ENCODE measurements at places on chromosomes 2 and 18.

DNA sequence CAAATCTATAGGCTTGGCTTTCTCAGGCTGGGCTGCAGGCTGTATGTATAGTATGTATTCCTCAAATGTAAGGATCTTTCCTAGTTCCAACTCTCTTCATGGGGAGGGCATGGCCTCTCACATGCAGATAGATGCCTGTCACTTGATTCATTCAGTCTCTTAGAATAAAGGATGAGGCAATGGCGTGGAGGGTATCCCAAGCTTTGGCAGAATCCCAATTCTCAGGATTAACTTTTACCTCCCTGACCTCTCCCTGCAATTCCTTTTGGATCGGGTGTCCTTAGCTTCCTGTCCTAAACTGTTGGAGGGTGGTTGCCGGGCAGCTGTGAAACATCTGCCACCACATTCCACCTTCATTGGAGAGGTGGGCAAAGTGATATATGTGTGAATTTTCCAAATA lies 80.3 kb downstream of the INSIG2 start:
- DNase-seq = no peak

DNA sequence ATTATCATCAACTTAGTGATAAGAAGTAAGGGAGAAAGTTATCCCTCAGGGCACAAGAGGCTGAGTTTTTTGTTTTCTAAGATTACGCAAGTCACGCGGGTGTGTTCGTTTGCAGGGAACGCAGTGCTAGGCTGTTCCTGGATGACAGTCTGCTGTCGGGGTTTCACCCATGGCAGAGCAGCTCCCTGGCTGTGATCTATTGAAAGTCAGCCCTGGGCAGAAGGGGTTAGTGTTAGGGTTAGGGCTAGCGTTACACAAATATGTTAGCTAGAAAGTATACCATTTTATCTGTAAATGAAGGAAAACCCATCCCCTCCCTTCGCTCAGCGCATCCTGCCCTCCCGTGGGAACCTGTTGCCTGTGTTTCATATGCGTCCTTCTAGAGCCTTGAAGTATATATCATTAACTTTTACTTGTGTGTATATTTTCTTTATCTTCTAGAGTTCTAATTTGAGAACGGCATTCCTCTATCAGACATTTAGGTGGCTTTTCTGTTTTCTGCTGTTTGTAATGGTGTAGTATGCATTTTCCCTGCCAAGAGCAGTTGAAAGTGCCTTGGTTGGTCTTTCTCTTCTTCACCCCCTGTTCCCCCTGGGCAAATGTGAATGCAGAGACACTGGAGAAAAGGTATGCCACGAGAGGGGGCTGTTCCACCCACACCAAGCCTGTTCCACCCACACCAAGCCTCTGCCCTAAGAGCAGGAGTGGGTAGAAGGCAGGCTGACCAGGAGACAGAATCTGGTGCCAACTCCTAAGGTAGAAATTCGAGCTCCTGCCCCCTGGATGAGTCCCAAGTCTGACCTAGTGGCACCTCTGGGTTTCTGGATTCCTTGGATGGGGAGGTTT lies 47.0 kb downstream of the ARMC9 start:
- no peak for DNase-seq

DNA sequence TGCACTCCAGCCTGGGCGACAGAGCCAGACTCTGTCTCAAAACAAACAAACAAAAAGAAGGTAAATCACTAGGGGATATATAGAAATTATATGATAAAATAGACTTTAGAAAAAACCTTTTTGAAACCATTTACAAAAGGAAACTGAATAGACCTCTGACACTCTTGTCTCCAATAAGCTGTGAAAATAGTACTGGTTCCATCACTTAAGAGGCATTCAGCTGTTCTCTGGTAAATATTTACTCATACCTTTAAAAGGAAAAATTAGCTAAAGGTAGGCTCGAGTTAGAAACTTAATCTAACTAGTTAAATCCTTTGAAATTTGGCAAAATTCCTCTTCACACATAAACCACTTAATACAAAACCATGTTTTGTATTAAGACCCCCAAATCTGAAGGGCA lies 21.4 kb downstream of the RAB27B start:
- no peak for DNase-seq

GRCh38 chr18:12803069-12803936 lies 80.7 kb downstream of the PTPN2 start:
- DNase-seq = no peak

- no peak for DNase-seq
Observed at GRCh38 chr2:203997481-203997880, 60.9 kb downstream of the ICOS start.

DNA sequence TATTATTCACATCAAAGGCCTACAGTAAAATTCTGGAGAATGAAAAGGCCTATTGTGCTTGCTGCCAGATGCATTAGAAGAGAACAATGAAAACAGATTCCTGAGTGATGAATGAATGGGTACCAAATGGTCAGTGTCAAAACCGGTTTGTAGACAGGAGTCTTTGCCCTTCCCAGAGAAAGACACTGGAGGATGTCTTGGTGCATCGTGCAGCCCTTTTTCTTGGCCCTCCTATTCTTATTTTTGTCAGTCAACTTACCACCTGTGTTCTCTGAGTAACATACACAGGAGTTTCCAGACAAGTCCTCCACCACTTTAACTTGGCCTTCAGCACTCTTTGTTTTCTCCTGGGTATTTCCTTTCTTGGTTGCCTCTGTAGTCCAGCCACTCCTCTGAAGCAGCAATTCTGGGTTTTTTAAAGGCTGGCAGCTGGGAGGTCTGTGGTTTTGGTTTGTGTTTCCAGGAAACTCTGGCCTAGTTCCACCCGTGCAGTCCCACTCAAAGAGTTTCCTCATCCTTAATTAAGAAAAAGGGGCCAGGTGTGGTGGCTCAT lies 29.4 kb downstream of the PSTPIP2 start:
- no peak for DNase-seq

DNA sequence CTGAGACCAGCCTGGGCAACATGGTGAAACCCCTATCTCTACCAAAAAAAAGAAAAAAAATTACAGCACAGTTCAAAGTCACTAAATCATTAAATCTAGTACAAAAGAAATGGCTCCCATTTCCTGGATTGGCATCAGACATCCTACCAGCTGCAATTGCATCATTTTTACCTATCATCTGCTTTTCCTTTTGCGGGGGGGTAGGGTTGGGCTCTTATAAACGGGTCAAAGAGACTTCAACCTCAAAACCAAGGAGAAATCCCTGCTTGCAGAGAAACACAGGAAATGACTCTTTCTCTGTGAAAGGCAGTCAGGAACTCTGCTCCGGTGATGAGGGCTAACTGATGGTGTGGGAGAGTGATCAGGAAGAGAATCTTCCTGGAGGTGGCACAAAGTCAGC lies 45.3 kb upstream of the RFX8 start:
- DNase-seq = no peak

DNA sequence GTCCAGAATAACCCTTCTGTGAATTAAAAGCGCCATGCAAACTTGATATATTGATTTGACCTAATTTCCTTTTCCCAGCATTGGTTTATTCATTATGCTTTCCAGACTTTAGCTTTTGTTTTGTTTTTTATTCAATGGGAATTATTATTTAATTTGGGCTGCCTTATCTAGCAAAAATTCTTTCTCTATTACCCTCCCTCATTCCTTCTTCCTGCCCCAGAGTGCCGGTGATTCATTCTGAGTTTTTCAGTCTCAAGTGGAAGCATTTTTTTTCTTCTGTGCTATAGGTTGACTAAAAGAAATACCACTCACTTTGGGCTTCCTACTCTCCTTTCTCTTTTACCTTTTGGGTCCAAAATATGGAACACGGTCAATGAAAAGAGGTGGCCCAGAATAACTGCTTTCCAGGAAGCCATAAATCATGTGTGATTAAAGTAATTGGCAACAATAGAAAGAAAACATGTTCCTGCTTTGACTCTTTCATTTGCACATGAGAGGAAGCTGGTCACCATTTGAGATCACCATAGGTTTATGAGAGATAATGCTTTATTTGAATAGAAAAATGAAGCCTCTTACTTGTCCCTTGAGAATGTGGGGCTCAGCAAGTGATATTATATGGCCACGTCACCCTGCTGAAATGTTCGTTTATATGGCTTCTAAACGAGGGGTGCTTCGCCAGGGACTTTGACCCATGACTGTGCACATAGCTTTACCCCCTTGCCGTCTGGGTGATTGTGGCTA lies 422.8 kb upstream of the ZEB2 start:
- DNase-seq = no peak

DNA sequence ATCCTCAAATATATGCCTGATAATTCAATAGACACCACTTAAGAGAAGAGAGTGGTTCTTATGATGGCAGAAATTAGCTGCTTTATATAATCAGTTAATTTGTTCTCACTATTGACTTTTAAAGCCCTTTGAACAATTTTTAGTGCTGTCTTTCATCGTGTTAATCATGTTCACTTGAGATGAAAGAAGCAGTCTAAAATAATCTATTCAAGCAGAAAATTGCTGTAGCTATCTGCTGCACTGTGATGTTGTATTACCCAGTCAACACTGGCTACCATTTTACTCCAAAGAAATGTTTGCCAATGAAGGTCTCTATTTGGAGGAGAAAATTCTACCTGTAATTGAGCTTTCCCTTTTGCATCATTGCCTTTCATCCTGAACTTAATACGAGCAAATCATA lies 459.8 kb upstream of the FSIP2 start:
- DNase-seq = no peak

DNA sequence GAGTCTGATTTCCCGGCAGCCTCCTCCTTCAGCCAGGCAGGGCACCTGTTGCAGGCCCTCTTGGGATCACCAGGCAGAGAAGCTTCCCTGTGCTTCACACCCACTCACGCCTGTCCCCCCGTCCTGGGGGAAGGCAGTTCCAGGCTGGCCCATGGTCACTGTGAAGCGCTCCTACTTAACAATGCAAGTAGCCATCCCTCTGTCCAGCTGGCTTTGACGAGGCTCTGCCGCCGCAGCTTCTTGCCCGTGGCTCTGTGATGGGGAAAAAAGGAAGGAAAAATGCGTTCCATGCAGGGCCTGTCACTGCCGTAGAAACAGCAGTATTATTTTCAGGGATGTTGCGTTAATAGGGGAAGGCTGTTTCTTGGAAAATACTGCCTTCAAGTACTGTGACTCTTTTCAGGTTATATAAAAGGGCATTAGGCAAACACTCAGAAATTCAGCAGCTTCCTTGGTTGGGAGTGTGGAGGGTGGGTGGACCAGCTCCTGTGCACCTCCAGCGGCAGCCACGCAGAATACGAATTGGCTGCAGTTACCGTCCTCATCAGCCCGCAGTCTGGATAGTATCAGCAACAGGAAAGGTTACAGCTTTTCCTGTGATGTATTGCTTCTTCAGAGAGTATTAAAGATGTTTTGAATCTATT lies 232.3 kb downstream of the KLHL29 start:
- no peak for DNase-seq

DNA sequence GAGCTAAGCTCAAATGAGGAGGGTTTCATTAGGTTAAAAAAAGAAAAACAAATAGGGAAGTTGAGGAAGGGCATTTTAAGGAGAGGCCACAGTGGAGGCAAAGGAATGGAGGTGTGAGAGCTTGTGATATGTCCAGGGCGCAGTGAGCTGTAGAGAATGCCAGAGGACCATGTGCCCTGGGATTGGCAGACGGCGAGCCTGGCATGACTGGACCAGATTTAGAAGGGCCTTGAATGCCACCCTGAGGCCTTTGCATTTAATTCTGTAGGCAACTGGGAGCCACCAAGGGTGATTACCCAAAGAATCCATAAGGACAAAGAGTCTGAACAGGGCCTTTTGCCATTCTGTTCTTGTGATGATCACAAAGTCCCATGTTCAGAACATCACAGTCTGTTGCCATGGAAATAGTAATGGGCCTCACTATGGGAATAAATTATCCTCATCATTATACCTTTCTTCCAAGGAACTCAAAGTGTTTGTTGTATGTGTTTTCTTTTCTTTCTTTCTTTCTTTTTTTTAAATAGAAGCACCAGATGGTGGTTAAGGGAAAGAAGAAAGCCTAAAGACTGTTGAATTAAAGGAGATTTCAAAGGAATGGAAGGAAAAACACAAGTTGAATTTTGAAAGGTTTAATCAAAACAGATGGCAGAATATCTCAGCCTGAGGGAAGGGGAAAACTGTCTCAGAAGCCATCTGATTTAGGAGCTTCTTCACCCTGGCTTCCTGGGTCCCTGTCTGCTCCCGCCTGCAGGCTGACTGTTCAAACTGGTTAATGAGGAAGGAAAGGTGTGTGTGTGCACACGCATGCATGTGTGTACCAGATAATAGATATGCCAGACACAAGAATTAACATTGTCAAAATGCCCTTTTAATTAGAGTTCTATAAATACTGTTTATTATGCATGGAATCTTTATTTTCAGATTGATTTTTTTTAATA lies 31.6 kb upstream of the NCOA1 start:
- no peak for DNase-seq

GRCh38 chr18:47917923-47918610 lies 12.4 kb downstream of the SMAD2 start:
- no peak for DNase-seq

DNA sequence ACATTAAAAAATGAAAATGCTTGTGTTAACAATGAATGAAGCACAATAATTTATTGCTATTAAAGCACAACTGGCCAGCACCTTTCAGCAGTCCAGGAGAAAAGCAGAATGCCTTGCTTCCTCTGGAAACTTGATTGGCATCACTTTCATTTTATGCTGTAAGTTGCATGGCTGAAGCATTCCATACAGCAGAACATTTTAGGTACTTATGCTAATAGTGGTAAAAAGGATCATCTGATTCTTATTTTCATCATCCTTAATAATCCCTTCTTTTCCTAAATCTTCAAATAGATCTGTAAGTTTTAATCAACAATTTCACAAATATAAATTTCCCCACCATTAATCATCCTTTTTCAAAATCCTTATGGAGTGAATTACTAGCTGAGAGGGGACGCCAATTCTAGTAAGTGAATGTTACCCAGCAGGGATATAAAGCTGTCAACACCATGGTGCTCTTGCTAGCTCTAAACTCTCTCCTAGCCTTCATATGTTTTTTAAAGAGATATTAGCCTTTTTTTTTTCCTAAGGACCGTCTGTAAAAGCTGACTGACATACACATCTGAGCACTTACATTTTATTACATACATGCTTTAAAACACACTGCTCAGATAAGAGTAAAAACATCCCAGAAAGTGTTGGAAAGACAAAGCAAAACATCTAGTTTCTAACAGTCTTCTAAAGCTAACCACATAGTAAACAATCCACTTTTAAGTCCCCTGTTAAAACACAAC lies 5.3 kb downstream of the SATB2 start:
- no peak for DNase-seq

- DNase-seq = peak; percentile 78
Observed at GRCh38 chr2:240566203-240567136, 1.8 kb upstream of the RNPEPL1 start.

All from NCI-H2107 (cell line).